ENCODE measurements at places on chromosomes 3 and 15. TPM values are rescaled to one million over a fixed set of nuclear protein-coding genes. Genes with fewer than 3 reads are reported as not detected.

DNA sequence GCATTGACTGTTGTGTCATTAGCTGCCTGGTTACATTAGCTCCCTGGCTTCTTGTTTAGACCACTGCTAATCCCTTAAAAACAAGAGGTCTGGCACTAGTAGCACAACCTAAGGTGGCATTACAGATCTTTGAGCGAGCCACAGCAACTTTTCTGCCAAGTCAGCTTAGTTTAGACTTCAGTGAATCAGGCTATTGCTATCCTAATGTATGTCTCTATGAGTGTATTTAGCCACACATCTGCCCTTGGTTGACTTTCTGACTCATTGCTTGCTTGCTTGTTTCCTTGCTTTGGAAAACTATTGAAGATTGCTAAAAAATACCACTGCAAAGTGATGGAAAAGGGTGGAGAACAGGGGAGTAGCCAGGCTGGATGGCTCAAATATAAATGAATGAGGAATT is 50.2 kb downstream of the CHP1 start:
- no peak for DNase-seq

- DNase-seq, result no peak
Observed at GRCh38 chr3:127745656-127746399, 73.1 kb downstream of the ABTB1 start.

The ZNF660 gene
- total RNA-seq, result 1.5 TPM

The TMEM41A gene
- total RNA-seq, result 17.0 TPM

The COMMD2 gene
- total RNA-seq, result 25.5 TPM

DNA sequence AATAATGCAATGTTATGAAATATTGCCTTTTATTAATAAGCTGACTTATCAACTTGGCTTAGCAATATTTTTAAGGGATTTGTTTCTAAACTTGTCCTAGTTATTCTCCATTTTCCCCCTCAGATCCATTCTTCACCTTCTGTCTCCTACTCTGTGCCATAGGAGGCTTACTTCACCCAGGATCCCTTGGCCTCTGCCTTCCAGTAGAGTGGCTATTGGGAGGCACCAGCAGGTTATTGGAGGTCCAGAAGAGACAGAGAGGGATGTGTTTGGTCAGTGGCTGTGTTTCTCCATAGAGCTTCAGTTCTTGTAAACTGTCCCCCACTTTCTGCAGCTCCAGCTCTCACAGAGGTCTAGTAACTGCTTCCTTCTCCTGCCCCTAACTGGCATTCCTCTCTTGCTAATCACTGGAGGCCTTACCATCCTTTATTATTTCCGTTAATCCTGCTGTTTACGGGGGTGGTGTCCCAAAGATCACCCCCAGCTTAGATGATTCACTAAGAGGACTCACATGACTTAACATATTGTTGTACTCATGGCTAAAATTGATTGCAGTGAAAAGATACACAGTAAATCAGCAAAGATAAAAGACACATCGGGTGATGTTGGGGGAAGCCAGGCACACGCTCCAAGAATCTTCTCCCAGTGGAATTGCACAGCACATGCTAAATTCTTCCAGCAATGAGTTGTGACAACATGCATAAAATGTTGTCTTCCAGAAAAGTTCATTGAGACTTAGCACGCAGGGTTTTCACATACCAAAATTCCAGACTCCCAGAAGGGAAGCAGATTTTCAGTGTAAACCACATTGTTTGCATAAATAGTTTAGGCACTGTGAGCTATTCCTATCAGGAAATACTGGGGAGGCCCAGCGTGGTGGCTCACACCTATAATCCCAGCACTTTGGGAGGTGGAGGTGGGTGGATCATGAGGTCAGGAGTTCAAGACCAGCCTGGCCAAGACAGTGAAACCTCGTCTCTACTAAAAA is 67.5 kb downstream of the RPL22L1 start:
- no peak for DNase-seq

DNA sequence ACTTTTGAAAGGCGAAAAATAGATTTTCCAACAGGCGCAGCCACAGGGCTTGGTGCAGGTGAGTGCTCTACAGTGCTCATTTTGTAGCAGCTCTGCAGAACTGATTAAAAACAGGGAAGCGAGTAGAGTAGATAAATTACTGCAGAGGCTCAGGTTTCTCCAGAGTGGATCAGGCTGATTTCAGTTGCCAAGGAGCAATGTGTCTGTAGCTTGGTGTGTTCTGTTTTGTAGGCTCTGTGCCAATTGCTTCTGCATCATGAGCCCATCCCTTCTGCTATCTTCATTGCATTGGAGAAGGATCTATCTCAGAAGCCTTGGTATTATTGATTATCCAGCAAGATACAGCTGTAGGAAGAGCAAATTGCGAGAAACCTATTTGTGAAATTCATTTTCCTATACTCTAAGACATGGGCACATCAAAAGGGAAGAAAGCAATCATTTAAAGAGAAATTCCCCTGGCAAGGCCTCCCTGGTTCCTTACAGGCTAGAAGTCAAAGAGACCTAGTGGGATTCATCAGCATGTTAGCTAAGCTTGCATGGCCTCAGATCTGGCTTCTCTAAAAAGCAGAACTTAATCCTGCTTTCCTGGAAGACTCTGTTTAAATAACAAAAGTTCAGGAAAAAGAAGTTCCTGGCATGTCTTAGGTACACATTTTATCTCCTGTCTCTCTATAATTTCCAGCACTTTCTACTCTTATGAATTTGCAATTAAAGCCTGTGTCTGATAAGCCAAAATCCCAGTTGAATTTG is 432.4 kb upstream of the ATP10A start:
- no peak for DNase-seq

The GPR156 gene
- total RNA-seq, result not detected

DNA sequence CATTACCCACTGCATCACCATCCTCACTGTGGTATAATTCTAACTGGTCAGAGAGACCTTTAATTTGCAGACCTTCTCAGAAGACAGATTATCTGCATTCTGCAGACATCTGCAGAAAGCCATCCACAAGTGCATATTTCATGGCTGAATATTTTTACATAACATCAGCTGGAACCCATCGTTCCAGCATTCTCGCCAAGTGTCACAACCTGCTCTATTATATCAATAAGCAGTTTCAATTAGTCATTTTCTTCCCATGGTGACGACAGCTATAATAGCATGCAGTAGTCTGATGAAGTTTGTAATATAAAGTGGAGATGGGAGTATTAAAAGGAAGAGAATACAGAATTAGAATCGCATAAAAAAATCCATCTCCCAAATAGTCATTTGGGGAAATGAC is 334.7 kb downstream of the FHIT start:
- DNase-seq, result no peak

Measured in left colon (tissue), 2 donors.